ENCODE measurements at places on chromosomes 11 and 22.
A peak's percentile ranks its signal among the peaks of the same experiment; 100 is the strongest.

DNA sequence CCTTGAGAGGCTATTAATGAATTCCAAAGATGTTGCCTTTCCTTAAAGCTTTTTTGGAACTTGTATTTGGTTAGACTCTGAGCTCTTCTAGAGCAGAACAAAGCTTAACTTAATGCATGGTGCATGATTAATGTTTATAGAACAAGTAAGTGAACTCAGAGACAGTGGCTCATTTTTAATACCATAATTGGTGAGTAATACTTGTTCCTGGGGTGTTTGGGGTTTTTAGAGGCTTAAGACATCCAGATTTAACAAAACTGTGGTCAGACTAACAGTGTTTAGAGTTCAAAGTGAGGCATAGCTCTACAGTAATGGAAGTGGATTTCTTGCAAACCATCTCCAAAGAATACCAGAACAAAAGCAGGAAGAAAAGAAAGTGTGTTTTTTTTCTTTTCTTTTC is 73.7 kb upstream of the CTSC start:
- no peak for DNase-seq

GRCh38 chr22:44088976-44089570 is 65.0 kb downstream of the PARVB start:
- DNase-seq = no peak

- no peak for DNase-seq
These were observed 1.1 kb downstream of the HYOU1 start for GRCh38 chr11:119055901-119056300.

GRCh38 chr11:134501406-134502152 is 89.5 kb upstream of the B3GAT1 start:
- no peak for DNase-seq

DNA sequence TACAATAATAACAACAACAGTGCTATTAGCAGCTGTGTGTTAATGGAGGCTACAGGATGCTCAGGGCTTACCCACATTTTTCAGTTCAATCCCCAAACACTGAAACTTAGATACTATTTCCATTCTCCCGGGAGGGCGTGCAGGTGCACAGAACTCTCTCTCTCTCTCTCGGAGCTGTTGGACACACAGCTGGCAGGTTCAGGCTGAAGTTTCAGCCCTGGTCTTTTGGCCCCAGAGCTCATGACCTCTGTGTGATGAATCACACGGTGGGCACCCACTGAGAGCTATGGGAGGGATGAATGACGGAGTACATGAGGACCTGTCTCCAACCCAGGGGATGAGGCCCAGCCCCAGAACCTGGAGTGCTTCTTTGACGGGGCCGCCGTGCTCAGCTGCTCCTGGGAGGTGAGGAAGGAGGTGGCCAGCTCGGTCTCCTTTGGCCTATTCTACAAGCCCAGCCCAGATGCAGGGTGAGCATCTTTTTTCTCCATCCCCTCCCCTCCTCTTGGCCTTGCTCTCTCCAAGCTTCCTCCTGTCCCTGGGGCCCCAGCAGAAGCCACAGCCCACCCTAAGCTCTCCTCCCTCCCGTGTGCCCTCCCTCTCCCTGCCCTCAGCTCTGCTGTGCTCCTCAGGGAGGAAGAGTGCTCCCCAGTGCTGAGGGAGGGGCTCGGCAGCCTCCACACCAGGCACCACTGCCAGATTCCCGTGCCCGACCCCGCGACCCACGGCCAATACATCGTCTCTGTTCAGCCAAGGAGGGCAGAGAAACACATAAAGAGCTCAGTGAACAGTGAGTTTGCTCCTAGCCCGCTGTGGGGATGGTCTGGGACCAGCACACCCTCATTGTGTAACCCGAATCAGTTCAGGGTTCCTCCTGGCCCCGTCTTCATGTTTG is 16.9 kb downstream of the CSF2RB start:
- no peak for DNase-seq

DNA sequence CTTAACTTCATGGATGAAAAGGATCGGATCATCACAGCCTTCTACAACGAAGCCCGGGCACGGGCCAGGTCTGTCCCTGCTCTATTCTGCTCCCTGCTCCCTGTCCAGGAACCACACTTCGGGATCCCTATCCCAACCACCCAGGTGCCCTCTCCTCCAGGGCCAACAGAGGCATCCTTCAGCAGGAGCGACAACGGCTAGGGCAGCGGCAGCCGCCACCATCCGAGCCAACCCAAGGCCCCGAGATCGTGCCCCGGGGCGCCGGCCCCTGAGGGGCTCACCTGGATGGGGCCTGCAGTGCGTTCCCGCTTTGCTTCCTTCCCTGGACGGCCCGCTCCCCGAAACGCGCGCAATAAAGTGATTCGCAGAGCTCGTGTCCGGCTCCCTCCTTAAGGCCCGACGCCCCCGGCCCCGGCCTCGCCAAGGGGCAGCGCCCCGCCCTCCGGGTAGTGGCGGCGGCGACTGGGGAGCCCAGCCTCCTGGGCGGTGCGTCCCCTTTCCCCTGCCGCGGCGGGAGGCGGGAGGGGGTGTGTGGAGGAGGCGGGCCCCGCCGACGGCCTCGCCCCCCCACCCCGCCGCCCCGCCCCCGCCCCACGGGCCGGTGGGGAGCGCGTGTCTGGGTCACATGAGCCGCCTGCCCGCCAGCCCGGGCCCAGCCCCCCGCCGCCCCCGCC is at the start of gene VEGFB:
Gene VEGFB, plus strand, starts transcription at position 672 of the 674 bp plus-strand sequence. CDS start 250 bp downstream, outside the sequence.
- no peak for DNase-seq

DNA sequence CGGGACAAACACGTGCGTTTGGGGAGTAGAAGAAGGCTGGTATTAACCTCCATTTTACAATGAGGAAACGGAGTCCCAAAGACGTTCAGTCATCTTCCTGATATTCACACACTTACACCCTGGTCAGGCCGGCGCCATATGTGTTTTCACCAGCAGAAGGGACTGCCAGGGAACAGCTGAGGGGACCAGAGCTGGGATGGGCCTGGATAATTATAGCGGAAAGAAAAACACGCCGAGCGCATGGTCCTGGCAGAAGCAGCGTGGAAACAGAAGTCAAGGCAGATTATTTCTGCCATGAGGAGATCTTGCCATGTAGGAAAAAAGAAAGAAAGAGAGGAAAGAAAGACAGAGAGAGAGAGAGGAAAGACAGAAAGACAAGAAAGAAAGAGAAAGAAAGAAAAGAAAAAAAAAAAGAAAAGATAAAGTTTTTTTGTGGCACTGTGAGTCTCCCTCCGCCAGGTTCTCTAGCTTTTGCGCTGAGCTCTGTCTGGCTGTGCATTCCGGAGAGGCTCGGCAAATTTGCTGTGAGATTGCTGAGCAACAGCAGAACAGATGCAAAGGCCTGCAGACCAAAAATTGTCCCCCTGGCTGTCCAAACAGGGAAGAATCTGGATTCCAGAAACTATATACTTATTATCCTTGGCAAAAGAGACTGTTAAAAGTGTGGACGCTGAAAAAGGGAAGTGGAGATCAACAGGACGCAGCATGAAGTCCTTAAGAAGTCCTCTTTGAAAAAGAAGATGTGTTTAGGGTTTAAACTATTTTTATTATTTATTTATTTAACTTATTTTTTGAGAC is 1.3 kb upstream of the UCP2 start:
- DNase-seq = no peak

- no peak for DNase-seq
These were observed at the start of gene CSRP3 for GRCh38 chr11:19201737-19202605. Gene CSRP3, minus strand, starts transcription at chr11:19201983. Its CDS starts 9,535 bp downstream, at chr11:19192448.

- no peak for DNase-seq
These were observed 367.6 kb downstream of the ETS1 start for GRCh38 chr11:128219731-128220120.

DNA sequence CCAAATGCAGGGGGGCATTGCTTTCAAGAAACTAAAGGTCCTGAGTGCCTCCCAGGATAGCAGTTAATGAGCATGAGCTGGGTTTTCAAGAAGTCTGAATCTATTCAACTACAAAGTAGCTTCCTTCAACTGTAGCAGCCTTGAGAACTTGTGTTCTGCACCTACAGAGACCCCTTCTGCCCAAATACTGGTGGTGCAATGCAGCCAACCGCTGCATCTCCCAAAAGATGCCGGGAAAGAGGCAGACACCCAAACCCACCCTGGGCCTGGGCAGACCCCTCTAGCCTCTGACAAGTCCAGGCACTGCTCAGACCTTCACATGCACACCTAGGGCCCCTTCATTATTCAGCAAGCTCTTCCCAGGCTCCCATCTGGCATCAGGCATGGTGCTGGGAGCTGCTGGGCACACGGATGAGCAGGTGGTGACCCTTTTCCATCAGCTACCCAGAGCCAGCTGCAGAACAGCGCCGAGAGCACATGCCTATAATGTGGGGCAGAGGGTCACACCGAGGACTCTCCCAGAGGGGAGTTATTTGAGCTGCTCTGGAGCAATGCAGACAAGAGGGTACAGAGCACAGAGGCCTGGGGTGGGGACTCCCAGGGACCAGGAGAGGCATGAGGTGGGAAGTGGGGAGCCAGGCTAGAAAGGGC is 44.9 kb upstream of the ETS1 start:
- DNase-seq = no peak

- no peak for DNase-seq
These were observed 34.5 kb upstream of the PDGFB start for GRCh38 chr22:39279170-39279850.

- no peak for DNase-seq
These were observed 49.1 kb upstream of the MUC15 start for GRCh38 chr11:26621132-26621531.

GRCh38 chr11:11622772-11623171 is 967 bp upstream of the GALNT18 start:
- DNase-seq = no peak

DNA sequence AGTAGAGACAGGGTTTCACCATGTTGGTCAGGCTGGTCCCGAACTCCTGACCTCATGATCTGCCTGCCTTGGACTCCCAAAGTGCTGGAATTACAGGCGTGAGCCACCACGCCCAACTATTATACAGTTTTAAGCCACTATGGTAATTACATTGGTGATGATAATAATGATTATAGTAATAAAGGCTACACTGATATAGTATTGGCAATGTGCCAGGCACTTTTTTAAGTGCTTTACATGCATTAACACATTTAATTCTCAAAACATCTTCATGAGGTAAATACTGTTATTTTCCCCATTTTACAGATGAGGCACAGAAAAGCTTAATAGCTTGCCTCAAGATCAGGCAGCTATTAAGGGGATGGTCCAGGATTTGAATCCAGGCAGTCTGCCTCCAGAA is 222.5 kb downstream of the SOX6 start:
- no peak for DNase-seq

- DNase-seq = peak; percentile 65
These were observed 51.8 kb downstream of the CD6 start for GRCh38 chr11:61023086-61023965.

- no peak for DNase-seq
These were observed 875 bp upstream of the STT3A start for GRCh38 chr11:125591649-125592304.

DNA sequence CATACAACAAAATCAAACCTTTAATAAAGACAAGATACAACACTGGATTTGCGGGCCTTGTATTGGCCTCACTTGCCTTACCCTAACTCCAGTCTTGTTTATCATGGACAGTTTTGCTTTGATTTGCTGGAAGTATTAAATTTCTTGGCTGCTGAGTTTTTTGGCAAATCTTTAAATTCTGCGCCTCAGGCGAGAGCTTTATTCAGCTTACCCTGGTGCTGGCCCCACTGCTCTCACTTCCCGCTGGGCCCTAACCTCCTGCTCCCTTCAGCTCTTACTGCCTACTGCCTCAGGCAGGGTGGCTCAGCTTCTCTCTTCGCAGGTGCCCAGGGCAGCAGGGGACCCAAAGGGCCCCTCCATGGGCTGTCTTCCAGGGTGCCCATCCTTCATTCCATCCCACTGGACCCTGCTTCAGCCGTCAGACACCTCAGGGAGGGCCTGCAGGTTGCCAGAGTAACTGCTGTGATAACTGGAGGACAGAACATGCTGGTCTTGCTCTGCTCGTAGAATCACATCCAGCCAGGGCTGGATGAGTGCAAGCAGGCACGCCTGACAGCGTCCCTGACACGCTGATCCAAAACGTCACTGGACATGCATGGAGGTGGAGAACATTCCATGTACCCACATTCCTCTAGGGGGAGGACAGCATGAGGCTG is 45.7 kb upstream of the TUB start:
- no peak for DNase-seq

DNA sequence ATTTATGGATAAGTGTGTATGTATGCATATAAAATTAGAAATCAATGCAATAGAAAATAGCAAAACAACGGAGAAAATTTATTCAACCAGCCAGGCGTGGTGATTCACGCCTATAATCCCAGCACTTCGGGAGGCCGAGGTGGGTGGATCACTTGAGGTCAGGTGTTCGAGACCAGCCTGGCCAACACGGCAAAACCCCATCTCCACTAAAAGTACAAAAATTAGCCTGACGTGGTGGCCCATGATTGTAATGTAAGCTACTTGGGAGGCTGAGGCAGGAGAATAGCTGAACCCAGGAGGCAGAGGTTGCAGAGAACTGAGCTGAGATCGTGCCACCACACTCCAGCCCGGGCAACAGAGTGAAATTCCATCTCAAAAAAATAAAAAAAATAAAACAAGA is 5.5 kb downstream of the KRTAP5-6 start:
- no peak for DNase-seq
